GOT3 (cell line): ENCODE measurements at places on chromosomes 13 and 19.
A peak's percentile ranks its signal among the peaks of the same experiment; 100 is the strongest.

- DNase-seq: no peak
Measured at GRCh38 chr13:79913141-79913827, 427.6 kb downstream of the SPRY2 start.

- no peak for DNase-seq
Measured at GRCh38 chr13:104315606-104316005, 1249.4 kb upstream of the SLC10A2 start.

- DNase-seq: no peak
Measured at GRCh38 chr13:81381560-81381959, 1040.6 kb upstream of the SPRY2 start.

- DNase-seq: no peak
Measured at GRCh38 chr19:6809262-6809661, 36.8 kb downstream of the VAV1 start.

- DNase-seq: no peak
Measured at GRCh38 chr19:57135797-57136196, 9.2 kb downstream of the ZIM3 start.

GRCh38 chr13:33172911-33173310, 112.6 kb downstream of the STARD13 start:
- no peak for DNase-seq

DNA sequence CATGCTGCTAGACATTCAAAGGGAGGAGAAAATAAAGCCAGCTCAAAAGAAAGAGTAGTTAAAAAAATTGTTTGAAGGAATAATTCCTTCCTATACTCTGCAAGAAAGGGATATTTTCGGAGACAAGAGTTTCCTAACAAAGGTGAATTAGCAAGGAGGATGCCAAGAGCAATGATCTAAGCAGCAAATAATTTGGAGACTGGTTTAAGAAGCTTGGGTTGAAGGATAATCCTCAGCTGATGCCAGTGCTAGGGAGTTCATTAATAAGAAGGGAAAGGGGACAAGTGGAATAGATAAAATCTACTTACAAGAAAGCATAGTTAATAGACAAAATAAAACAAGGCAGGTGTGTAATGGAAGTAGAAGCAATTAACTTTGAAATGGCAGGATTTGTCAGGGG, 372.3 kb downstream of the NDFIP2 start:
- DNase-seq: no peak

GRCh38 chr13:30770929-30771328, 35.6 kb downstream of the ALOX5AP start:
- no peak for DNase-seq

- DNase-seq: no peak
Measured at GRCh38 chr13:90869580-90869979, 477.9 kb upstream of the MIR17HG start.

- no peak for DNase-seq
Measured at GRCh38 chr19:46944918-46945628, 74.6 kb upstream of the NPAS1 start.

- DNase-seq: no peak
Measured at GRCh38 chr19:12047868-12048267, 4.9 kb downstream of the ZNF878 start.

GRCh38 chr19:18768997-18769891, 21.9 kb downstream of the COMP start:
- no peak for DNase-seq

DNA sequence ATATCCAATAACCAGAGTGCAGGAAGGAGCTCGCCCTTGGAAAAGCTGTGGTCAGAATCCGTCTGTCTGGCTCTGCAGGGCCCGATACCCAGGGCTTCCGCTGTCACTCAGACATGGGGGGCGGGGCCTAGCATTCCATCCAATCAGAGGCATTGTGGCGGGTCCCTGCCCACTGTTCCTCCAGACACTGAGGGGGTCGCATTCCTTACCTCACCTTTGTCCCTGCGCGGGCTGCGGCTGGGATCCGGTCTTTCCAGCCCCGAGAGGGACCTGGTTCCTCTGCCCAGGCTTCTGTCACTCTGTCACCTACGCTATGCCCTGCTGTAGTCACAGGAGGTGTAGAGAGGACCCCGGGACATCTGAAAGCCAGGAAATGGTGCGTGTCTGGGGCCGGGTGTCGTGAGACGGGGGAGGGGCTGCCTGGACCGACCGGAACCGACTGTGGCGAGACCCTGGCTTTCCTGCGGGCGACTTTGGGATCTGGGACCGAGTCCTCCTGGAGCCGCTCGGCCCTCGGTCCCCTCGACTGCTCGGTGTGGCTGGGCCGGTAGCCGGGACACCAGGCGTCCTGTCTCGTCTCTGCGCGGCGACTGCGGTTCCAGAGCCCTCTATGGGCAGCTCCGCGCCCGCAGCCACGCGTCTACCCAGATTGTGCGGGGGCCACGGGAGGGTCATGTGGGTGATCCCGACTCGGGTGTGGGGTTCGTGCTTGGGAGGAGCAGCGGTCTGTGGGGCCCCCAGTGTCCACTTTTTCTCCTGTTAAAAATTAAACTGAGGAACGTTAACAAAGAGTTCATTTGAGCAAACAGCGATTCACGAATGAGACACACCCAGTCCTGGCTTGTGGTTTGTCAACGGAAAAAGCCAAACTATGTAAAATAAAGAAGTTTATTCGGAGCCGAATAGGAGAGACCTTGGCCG, at the start of gene ZNF69:
ZNF69 (plus strand) TSS at position 172 of the 921 bp plus-strand sequence; CDS start at position 314, 142 bp downstream.
- no peak for DNase-seq

DNA sequence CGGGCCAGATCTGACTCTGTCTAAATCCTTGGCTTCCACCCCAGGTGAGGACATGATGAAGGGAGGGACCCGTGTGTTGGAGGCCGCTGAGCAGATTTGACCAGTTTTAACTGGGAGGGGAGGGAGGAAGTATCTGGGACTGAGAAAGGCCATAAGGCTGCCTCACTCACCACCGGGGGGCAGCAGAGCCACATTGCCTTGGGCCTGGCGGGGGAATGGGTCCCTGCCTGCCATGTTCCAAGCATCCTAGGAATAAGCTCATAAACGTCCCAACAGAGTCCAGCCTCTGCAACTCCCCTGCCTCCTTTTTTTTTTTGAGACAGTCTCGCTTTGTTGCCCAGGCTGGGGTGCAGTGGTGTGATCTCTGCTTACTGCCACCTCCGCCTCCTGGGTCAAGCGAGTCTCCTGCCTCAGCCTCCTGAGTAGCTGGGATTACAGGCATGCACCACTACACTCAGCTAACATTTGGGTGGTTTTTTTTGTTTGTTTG, 15.5 kb downstream of the MAST3 start:
- peak; percentile 32 for DNase-seq
